ENCODE measurements at places on chromosomes 1 and 21.

DNA sequence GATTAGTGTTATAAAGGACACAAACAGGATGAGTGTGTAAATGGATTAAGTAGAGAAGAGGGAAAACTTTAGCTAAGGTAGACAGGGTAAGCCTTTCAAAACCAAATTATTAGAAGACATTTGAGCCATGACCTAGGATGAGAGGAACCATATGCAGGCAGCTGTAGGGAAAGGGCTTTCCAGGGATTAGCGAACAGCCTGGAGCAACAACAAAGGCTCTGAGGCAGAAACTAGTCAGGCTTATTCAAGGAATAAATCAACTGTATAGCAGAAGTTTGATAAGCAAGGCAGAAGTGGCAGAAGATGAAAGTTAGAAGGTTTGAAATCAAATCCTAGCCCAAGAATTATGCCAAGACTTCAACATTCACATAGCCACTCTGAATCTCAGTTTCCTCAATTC is 21.3 kb downstream of the AIDA start:
- DNase-seq = no peak

DNA sequence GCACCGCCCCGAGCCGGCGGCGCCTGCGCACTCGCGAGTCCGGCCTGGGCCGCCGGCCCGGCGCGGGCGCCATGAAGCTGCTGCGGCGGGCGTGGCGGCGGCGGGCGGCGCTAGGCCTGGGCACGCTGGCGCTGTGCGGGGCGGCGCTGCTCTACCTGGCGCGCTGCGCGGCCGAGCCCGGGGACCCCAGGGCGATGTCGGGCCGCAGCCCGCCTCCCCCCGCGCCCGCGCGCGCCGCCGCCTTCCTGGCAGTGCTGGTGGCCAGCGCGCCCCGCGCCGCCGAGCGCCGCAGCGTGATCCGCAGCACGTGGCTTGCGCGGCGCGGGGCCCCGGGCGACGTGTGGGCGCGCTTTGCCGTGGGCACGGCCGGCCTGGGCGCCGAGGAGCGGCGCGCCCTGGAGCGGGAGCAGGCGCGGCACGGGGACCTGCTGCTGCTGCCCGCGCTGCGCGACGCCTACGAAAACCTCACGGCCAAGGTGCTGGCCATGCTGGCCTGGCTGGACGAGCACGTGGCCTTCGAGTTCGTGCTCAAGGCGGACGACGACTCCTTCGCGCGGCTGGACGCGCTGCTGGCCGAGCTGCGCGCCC is at the start of gene B3GALT6:
B3GALT6 (plus strand) TSS at position 30 of the 588 bp plus-strand sequence; CDS start at position 72, 42 bp downstream.
- no peak for DNase-seq

DNA sequence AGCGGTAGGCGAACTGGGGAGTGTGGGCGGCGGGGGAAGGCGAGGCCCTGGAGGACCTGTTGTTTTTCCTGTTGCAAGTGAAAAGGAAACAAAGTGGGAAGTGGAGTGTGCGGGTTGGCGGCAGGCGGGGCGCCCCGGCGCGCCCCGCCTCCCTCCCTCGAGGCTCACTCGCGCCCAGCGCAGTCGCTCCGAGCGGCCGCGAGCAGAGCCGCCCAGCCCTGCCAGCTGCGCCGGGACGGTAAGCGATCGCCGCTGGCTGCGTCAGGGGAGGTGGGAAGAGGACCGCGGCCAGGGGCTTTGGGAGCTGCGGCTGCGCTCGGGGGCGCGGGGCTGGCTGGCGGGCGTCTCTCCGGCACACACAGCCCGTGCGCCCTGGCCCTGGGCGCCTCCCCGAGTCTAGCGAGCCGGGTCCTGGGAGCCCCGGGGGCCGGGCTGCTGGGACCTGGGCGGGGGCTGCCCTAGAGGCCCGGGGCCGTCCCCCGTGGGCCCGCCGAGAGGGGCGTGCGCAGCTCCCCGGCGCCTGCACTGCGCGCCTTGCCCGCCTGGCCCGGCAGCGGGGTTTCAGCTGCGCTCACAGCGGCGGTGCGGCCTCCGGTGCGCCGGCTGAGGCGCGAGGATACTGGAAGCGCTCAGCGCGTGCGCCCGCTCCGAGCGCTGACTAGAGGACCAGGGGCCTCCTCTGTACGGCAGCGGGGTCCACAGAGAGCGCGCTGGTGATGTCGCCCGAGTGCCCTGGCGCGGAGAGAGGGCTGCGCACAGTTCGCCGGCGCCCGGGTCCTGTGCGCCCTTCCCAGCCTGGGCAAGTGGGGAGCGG is at the start of gene PIK3CD:
PIK3CD (plus strand) TSS at position 167 of the 814 bp plus-strand sequence. CDS start 58,725 bp downstream, outside the sequence.
- peak; percentile 50 for DNase-seq

- DNase-seq = no peak
Measured at GRCh38 chr1:156461781-156462647, 38.6 kb downstream of the MEF2D start.

DNA sequence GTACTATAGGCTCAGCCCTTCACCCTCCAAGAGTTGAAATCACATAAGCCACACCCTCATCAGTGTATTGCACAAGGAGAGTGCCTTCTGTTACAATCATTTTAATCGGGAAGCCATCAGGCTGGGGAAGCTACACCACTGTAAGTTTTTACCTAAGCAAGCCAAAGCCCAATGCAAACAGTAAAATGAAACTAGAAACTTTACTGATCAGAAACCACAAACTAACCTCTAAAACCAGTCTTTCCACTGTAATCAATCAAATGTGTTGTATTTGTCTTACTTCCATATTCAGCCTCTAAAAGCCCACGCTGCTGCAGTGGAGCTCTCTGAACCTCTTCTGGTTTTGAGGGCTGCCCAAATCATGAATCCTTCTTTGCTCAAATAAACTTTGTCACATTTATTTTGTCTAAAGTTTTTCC is 26.2 kb downstream of the CAPN8 start:
- DNase-seq = no peak

DNA sequence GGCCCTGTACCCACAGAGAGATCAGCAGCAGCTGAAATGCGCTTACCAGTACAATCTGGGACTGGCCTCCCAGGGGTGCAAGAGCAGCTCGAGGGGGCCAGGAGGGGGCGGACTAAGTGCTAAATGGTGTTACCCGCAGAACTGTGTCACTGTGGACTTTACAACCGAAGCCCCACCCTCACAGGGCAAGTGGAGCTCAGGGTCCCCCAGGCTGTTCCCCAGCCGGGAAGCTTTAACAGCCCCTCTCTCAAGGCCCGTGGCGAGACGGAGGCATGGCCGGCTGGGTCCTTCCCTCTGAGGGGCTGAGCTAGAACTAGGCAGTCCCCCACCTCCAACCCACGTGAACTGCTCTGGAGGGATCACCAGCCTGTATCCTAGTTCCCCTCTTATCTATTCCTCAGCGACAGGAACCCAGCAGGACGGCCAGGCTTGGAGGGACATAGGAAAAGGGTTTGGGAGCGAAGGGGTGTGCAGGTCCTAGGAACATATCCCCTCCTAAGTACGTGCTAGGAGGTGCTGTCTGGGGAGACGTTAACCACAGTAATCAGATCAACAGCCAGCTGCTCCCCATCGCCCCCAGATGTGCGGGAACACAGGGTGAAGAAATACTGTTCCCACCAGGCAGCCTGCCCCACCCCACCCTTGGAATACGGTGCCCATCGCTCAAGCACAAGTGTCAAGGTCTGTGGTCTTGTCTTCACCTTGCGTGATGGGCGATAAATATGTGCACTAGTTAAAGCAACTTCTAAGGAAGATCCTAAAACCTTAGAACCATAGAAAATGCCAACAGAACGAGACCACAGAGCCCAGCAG is 24.4 kb downstream of the ZBTB17 start:
- DNase-seq = peak; percentile 61

- no peak for DNase-seq
Measured at GRCh38 chr1:248828845-248829244, 3.1 kb upstream of the SH3BP5L start.

DNA sequence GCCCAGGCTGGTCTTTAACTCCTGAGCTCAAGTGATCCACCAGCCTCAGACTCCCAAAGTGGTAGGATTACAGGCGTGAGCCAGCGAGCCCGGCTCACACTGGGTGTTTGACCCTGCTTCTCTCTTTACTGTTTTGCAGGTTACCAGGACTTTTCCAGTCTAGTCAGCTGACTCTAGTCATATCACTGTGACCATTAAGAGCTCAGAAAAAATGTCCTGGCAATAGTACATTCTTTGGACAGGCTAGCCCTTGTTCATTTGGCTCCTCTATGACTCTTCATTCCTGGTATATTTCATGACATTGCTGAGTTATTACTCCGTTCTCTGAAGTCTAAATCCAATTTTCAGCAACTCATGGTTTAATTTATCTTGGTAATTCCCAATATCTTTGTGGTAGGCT is 8.0 kb upstream of the CA6 start:
- no peak for DNase-seq

DNA sequence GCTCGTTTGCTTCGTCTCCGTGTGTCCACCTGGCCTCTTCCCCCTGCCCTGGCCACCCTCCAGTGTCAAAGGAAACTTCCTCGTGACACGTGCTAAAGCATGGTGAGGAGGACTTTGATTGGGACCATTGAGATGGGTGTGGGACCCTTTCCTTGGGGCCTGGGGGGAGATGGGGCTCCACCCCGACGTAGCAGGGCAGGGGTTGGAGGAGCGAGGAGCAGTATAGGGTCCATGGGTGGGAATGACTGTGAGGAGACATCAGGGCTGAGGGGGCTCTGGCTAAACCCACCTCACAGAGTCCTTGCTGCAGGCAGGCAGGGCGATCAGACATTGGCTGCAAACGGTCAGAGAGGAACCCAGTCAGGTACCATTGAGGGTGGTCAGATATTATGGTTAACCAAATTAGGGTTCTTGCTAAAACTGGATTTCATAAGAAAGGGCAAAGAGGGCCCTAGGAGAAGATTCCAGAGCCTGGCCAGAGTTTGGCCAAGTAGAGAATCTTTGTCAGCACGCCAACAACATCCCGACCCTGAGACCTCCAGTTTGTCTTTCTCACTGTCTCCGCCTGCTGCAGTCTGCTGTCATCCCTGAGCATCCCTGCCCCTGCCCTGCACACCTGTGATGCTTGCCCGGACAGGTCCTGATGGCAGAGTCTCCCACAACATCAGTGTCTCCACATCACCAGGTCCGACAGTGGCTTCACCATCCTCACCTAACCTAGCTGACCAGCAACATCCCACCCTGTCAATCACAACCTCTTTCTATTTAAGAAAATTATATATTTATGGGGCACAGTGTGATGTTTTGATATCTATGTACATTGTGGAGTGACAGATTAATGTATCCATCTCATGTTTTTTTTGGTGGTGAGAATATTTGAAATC is 8.0 kb downstream of the RNF187 start:
- no peak for DNase-seq

Data from activated CD8-positive, alpha-beta memory T cell treated with anti-CD3 and anti-CD28 coated beads, Interleukin-2, amount 50 U/mL, for 4 hours (primary cell).